GM10248 (cell line): ENCODE measurements at places on chromosomes 5 and 9.

- no peak for DNase-seq
Observed at GRCh38 chr5:109163336-109163735, 246.4 kb downstream of the PJA2 start.

DNA sequence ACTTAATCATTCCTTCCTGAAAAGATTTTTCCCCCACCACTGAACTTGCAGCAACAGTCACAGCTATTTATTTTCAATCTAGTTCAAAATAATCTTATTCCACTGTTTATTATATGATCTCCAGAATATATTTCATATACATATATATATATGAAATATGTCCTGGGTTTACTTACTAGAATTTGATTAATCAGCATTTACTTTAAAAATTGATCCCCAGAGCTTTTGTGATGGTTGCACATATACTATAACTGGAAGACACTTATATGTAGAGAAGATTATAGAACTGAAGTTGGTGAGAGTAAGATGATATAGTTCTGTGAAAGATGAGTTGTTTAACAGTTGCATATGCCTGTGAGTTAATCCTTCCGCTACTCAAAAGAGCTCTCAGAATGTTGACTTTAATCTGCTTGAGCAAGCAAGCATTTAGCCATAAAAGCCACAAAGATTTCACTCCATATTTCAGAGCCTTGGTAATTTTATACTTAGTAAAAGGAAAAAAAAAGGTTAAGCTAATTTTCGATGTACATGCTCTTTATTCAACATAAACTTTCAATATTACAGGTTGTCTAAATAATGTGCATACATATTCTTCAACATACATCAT is 399.3 kb upstream of the CDH9 start:
- no peak for DNase-seq

- DNase-seq = no peak
Observed at GRCh38 chr5:161299053-161299452, 247.5 kb downstream of the GABRB2 start.

GRCh38 chr9:76558465-76558864 is 99.5 kb downstream of the GCNT1 start:
- DNase-seq = no peak

DNA sequence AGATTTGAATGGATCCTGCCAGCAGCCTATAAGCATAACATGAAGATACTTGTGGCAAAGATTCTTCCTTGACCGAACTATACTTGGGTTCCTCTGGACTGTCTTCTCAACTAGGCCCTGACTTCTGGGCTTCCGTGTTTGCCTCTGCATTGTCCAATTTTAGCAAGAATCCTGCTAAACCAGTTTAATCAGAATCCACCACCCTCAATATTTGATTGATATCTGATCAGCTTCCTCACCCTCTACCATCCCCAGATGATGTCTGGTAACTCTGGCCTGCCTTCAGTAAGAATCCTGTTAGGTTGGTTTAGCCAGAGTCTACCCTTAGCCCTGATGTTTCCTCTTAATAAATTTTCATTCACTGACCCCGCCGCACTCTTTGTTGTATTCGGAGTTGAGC is 54.4 kb upstream of the GALNT10 start:
- DNase-seq = no peak

DNA sequence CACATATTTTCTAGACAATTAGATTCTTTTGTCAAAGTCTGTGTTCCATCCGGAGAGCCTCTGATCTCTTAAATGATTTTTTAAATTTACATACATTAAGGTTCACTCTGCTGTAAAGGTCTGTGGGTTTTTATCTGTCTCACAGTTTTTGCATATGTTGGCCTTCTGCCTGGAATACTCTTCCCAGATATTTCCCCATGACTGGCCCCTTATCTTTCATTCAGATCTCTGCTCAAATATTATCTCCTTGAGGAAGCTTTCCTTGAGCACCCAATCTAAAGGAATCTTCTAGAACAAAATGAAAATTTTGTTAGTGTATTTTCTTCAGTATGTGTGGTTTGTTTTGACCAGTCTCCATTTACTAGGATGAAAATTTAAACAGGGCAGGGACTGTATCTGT is 26.3 kb downstream of the FAF2 start:
- no peak for DNase-seq

- no peak for DNase-seq
Observed at GRCh38 chr9:93708289-93708986, 132.1 kb downstream of the PHF2 start.

GRCh38 chr9:134033516-134034214 is 8.4 kb downstream of the BRD3OS start:
- DNase-seq = no peak

- no peak for DNase-seq
Observed at GRCh38 chr5:51621156-51621555, 237.9 kb downstream of the ISL1 start.

GRCh38 chr9:128099932-128100491 is 27.5 kb downstream of the PTGES2 start:
- no peak for DNase-seq

DNA sequence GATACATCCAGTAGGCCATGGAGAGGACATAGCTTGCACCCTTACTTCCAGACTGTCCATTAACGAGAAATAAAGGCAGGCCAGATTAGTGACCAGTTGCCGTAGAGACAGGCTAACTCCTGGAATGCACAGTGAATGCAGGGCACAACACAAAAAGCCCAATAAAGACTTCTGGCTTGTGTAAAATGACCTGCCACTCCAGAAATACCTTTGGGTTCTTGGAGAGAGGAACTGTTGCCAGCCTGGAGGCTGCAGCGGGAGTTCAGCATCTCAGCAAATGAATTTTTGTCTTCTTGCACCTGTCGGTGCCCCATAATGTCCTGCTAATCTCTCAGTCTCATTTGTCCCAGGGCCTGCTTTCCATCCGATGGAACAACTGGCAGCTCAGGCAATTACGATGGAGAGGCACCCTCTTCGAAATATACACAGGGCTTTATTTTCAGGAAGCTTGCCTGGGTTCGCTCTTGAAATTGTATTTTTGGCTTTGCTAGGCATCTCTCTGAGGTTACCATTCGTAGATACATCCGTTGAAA is 538.8 kb upstream of the ZNF462 start:
- no peak for DNase-seq

DNA sequence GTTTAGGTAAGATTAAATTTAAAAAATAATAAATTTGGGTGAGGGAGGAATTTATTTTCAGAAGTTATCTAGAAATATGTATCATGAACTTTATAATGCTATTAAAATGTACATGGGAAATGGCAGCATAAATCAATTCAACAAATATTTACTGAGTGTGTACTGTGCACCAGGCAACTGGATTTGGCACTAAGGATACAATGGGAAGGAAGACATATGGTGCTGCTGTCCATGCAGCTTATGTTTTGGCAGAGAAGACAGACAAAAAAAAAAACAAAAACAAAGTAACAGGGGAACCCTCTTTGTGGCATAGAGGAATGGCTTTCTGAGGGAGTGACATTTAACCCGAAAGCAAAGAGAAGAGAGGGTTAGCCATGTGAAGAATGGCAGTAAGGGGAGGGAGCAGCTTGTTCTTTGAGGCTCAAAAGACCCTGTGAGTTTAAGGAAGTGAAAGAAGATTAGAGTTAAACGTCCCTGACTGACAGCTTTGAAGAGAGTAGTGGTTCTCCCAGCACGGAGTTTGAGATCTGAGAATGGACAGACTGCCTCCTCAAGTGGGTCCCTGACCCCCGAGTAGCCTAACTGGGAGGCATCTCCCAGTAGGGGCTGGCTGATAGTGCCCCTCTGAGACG is 23.9 kb downstream of the CNTRL start:
- peak; percentile 23 for DNase-seq
